ENCODE measurements at places on chromosomes 1 and 21. TPM values are rescaled to one million over a fixed set of nuclear protein-coding genes. Genes with fewer than 3 reads are reported as not detected.

CCDC28B gene
- 19.7 TPM for polyA plus RNA-seq

STK40 gene
- 15.3 TPM for polyA plus RNA-seq

CREG1 gene
- polyA plus RNA-seq: 73.1 TPM

PLEKHM2 gene
- 14.9 TPM for polyA plus RNA-seq

TENT5C gene
- 0.20 TPM for polyA plus RNA-seq

PDZK1 gene
- 0.91 TPM for polyA plus RNA-seq

AGBL4 gene
- polyA plus RNA-seq: not detected

KRTAP12-2 gene
- polyA plus RNA-seq: not detected

FMO4 gene
- 1.4 TPM for polyA plus RNA-seq

DNA sequence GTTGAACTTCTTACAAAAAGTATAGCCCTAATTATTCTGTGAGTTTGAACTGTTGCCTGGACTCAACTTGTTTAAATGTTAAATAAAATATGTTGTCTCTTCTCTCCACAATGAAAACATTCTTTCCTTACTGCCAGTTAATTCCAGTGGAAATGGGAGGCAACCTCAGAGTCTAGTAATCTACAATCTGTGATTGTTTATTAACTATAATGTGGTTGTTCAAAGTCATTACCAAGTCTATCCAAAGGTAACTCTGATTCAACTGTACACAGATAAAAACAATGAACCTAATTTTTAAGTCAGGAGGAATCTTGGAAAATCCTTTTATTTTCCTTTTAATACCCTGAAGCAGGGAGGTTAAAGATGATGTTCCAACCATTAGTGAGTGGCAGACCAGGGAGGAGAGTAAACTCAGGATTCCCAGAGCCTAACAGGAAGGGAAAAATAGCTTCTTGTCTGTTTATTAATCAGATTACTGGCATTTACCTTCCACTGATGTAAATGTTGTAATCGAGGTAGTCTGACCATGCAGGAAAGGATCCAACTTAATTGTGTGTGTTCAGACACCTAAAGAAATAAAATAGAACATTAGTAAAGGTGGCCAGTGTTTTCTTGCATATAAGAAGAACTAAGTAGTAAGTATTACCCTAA lies 57.1 kb upstream of the TBX15 start:
- no peak for DNase-seq

- peak; percentile 1 for DNase-seq
Observed at GRCh38 chr1:82091729-82092128, 291.0 kb downstream of the ADGRL2 start.

DNA sequence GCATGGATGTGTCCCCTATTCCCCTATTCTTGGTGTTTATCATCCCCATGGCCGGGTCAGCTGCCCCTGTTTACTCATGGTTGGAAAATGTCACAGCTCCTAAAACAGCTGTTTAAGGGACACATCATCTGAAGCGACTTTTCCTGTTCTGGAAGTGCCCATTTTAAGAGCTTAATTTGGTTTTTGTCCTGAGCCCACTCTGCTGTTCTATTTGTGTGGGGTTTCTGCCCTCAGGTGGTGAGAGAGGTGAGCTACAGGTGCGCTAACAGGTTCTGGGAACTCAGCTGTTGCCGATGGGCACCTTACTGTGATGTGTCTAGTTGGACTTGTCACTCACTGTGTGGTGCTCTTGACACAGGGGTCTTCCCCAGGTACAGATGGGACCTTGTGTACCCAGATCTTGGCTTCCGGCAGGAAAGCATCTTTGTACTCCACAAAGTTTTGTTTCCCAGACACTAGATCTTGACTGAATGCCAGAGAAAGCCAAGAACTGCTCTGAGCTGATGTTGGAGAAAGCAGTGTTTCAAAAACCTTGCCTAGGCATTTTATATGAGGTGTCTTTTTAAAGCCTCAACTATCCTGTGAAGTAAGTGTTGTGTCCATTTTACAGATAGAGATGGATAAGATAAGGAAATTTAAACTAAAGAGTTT lies 59.0 kb upstream of the CD1D start:
- peak; percentile 56 for DNase-seq

- no peak for DNase-seq
Observed at GRCh38 chr1:201260648-201261311, 22.5 kb upstream of the PKP1 start.

DNA sequence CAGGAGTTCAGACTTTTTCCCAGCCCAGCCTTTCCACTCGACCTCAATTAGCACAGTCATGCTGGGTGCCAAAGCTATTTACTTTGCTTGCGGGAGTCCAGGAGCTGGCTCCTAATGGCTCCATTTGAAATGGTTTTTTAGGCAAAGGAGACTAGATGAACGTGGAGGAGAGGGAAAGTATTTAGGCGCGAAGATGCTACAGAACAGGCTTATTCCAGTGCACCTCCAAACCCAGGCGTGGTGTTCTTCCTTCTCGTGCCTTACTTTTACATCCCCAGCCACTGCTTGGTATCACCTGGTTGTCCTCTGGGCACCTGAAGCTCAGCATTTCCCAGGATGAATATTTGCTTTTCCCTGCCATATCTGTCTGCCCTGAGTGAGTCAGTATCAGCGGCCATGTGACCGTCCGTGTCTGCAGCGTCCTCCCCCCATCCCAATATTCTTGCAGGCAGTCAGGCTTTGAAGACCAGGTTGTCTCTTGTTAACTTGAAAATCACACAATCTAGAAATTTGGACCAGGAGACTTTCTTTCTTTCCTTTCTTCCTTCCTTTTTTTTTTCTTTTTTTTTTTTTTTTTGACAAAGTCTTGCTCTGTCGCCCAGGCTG lies 198.5 kb downstream of the DYRK1A start:
- peak; percentile 41 for DNase-seq

DNA sequence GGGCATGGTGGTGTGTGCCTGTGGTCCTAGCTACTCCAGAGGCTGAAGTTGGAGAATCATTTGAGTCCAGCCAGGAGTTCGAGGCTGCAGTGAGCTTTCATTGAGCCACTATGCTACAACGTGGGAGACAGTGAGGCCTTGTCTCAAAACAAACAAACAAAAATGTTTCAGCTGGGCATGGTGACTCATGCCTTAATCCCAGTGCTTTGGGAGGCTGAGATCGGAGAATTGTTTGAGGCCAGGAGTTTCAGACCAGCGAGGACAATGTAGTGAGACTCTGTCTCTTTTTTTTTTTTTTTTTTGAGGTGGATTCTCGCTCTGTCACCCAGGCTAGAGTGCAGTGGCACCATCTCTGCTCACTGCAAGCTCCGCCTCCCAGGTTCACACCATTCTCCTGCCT lies 5.0 kb upstream of the RPL5 start:
- peak; percentile 34 for DNase-seq

- no peak for DNase-seq
Observed at GRCh38 chr21:46159841-46160656, 4.7 kb upstream of the FTCD start.

GRCh38 chr1:81155131-81155530 lies 645.6 kb upstream of the ADGRL2 start:
- DNase-seq: peak; percentile 8

GRCh38 chr1:34742667-34743270 lies 12.1 kb upstream of the GJB5 start:
- DNase-seq: peak; percentile 81

DNA sequence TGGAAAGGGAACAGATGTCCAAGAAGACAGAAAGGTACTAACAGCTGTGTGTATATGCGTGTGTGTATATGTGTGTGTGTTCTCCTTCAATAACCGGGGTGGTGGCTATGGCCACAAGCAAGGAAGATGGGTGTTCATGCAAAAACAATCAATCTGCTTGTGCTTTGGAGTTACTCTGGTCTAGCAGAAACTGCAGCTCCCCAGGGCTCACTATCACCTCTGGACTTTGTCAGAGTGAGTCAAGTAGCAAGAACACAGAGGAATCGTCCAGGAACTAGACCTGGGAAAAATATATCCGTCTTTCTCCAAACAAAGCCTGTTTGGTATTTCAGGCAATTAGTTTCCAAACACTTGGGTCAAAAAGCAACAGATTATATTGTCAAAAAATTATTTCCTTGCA lies 68.6 kb downstream of the GNG12 start:
- DNase-seq: peak; percentile 24

DNA sequence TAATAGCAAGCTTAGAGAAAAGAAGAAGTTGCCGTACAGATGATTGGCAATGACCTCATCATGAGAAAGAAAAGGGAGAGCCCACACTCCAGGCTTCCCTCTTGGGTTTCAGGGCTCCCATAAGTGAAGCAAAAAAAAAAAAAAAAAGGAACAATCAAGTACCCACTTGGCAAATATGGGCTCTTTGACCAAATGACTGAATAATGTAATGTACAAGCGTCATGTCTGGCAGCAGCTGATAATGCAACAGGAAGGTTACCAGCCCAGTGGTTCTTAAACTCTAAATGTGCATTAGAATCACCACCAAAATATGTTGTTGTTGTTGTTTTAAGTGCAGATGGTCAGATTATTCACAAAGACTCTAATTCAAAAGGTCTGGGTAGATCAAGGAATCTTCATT lies 13.5 kb downstream of the TNFSF4 start:
- peak; percentile 82 for DNase-seq

DNA sequence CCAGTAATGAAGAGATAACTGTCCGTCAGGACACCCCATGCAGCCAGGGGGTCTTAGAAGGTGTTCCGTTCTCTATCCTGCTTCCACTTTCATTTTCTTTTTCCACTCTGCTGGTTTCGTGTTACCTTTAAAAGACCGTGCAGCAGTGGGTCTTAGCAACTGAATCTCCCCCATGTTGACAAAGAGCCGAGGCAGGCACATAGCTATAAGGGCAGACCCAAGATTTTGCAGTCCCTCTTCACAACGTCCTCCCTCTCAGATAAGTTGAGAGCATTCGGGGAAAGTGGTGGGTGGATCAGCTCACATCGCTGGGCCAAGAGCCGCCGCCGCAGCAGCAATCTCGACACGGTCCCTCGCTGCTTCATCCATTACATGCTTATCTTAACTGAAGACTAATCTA lies 355.5 kb downstream of the LMO4 start:
- DNase-seq: peak; percentile 46

- DNase-seq: peak; percentile 79
Observed at GRCh38 chr1:212618466-212619210, 10.1 kb downstream of the ATF3 start.

DNA sequence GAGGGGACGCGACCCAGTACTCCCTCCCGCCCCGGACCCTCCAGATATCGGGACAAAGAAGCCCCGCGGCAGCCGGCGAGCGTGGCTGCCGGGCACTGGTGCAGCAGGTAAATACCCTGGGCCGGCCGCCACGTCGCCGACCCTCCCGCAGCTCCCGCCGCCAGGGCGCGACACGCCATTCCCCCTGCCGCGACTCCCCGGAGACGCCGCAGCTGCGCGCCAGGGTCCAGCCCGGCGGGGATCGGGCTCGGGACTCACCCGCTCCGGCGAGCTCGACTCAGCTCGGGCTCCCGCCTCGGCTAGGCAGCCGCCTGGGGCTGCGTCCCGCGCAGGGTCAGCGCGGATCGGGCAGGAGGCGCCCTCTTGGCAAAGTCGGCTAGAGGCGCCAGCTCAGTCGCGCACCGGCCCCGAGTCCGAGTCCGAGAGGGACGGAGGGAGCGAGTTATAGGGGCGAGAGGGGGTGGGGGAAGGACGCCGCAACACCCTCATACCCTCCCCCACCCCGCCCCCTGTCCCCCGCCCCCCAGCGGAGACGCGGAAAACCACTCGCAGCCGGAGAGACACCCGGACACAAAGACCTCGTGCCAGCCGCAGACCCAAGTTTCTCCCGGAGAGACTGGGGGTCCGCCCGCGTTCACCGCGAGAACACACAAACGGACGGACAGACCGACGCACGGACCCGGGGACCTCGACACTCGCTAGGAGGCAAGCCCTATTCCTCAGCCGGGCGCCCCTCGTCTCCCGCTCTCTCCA lies 985 bp downstream of the SYT6 start:
- DNase-seq: peak; percentile 81

DNA sequence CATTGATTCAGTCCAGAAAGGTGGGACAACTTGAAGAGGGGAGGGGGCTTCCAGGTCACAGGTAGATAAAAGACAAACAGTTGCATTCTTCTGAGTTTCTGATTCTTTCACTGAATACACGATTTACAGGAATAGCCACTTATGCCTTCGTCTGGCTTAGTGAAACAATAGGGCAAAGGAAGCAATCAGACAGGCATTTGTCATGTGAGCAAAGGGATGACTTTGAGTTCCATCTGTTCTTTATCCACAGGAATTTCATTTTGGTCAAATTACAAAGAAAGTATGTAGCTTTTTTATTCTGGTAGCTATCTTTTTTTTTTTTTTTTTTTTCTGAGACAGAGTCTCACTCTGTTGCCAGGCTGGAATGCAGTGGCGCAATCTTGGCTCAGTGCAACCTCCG lies 202.5 kb downstream of the TTLL7 start:
- DNase-seq: peak; percentile 46

DNA sequence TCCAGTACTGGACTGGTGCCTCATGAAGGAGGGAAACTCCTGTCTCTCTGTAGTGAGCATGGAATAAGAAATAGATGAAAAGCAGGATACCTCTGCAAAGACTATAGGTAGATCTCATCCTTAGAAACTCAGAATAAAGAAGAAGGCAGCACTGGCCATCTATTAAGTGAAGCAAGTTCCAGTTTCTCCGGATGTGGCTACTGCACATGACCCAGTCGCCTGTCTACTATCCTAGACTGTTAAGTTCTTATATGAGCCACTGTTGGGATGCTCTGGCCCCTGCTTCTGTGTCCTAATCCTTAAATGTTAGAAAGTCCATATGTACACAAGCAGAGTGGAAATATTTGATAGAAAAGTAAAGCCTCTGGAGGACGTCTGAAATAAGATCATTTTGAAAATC lies 2.2 kb downstream of the FASLG start:
- no peak for DNase-seq

DNA sequence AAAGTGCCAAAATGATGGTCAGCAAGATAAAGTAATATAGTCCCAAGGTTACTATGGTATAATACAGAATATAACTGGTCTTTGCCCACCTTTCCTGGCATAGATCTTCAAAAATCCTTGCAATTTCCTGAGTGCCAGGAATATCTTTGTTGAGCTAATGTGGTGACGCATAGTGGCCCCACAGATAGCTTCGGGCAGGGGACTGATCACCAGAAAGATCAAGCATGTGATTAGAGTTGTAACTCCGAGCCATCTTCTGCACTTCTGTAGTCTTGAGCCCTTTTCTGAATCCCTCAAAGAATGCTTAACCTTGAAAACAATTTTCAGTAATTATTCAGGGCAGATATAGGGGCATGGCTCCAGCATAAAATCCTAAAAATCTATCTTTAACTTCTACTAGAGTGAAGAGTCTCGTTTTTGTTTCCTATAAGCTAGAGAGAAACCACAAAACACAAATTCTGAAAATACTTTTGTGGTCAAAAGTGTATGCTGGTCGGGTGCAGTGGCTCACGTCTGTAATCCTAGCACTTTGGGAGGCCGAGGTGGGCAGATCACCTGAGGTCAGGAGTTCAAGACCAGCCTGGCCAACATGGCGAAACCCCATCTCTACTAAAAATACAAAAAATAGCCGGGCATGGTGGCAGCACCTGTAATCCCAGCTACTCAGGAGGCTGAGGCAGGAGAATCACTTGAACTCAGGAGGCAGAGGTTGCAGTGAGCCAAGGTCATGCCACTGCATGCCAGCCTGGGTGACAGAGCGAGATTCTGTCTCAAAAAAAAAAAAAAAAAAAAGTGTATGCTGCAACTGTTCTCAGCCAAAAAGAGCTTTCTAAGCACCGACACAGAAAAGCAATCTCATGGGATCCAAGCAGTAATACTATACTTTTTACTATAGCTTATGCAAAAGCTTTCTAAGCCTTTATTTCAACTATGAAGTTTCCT lies 62.8 kb downstream of the NVL start:
- DNase-seq: no peak

GRCh38 chr21:36689324-36689723 lies 9.6 kb upstream of the SIM2 start:
- no peak for DNase-seq

- DNase-seq: peak; percentile 34
Observed at GRCh38 chr1:240538776-240539430, 73.1 kb downstream of the GREM2 start.

GRCh38 chr1:101241485-101242225 lies 4.8 kb downstream of the S1PR1 start:
- DNase-seq: no peak

- DNase-seq: peak; percentile 39
Observed at GRCh38 chr1:28592321-28593071, 431 bp downstream of the RAB42 start.
